Mesenteric fat pad (tissue), 1 donor: ENCODE measurements at places on chromosomes 5 and 9. TPM values are rescaled to one million over a fixed set of nuclear protein-coding genes. Genes with fewer than 3 reads are reported as not detected.

Gene POLE3
- total RNA-seq, result 26.4 TPM

- DNase-seq, result no peak
Observed at GRCh38 chr5:43227655-43228054, 35.6 kb downstream of the NIM1K start.

- no peak for DNase-seq
Observed at GRCh38 chr9:96321515-96321914, 19.5 kb upstream of the HSD17B3 start.

DNA sequence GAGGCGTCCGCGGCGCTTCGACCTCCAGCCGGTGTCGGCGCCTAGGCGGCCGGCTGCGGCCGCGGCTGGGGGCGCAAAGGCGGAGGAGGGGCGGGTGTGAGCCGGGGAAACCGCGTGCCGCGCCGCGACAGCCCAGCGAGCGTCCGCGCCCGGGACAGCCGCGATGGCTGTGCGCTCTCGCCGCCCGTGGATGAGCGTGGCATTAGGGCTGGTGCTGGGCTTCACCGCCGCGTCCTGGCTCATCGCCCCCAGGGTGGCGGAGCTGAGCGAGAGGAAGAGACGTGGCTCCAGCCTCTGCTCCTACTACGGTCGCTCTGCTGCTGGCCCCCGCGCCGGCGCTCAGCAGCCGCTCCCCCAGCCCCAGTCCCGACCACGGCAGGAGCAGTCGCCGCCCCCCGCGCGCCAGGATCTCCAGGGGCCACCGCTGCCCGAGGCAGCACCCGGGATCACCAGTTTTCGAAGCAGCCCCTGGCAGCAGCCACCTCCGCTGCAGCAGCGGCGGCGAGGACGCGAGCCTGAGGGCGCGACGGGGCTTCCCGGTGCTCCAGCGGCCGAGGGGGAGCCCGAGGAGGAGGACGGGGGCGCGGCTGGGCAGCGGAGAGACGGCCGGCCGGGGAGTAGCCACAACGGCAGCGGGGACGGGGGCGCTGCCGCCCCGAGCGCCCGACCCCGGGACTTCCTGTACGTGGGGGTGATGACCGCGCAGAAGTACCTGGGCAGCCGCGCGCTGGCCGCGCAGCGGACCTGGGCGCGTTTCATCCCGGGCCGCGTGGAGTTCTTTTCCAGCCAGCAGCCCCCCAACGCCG, 605 bp downstream of the CHSY3 start:
- DNase-seq, result no peak

Gene CDKN2A
- 4.2 TPM for total RNA-seq

Gene SIT1
- total RNA-seq, result 1.3 TPM

GRCh38 chr9:133916159-133916541, 76.0 kb downstream of the VAV2 start:
- no peak for DNase-seq

GRCh38 chr5:99032234-99033013, 103.6 kb upstream of the CHD1 start:
- DNase-seq, result no peak

DNA sequence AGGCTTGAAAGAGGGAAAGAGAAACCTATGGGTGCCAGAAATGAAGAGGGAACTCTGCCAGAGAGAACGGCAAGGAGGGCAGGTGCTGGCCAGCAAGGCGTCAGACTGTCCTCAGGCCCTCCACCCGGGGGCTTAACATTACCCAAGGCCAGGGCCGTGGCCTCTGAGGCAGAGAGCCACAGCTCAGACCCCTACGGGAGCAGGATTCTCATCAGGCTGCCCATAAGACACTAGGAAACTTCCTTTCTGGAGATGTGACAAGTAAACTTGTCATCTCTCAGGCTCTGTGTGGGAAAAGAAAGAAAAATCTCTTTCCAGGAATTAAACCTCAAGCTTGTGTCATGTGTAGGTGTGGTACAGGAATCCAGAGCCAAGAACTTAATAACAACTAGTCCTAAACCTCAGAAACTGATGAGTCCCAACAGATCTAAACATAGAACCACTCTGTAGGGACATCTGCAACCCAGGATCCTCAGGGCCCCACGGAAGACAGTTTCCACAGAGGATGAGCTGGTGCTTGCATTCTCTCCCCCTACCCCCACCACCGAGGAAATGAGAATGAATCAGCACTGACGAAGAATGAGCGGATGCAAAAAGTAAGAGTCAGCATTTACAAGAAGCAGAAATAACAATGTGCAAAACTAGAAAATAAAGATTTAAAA, 74.3 kb downstream of the DCP2 start:
- no peak for DNase-seq

- DNase-seq, result no peak
Observed at GRCh38 chr9:112761912-112762655, 11.5 kb downstream of the SNX30 start.

Gene PCA3
- not detected for total RNA-seq

Gene LECT2
- total RNA-seq, result not detected

DNA sequence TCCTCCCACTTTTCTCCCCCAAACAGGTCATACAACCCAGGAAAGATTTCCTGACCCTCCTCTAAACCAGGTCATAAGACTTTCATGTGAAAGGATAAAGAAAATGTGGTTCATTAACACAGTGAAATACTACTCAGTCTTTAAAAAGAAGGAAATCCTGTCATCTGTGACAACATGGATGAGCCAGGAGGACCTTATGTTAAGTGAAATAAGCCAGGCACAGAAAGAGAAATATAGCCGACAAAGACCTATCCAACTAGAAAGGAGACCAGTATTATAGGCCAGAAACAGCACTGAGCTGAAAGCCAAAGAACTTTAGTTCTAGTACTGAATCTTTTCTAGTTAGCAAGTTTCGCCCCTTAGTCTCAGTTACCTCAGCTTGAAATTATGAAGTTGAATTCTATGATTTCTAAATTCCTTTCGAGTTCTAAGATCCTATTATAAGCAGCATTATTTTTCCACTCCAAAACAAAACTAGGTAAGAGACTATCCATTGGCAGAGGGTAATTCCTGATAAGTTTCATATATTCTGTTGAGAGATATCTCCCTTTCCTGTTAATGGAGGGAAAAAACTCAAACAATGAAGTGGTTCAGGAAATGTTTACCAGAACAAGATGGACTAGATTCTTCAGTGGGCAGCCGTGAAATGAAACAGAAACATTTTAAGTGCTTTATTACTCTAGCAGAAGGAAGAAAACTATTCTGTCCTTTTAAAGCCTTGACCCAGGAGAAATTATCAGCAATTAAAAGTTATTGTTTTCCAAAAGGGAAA, 42.5 kb downstream of the GNA14 start:
- DNase-seq, result no peak

DNA sequence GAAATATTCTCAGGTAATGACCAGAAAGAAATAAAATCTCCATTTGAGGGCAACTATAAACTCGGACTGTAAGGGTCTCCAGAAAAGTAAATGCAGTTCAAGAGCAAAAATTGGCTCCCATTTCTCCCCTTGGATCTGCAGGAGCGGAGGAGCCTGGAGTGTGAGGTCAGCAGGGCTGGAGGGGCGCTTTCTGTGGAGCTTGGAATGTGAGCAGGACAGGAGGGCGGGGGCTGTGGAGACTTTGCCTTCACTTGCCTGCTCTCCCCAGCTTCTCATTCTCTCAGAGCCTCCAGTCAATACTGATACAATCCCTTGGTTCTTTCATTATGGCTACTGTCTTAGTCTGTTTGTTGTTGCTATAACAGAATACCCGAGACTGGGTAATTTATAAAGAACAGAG, 162.8 kb upstream of the ANKH start:
- DNase-seq, result no peak

- no peak for DNase-seq
Observed at GRCh38 chr9:114501796-114502682, 3.2 kb downstream of the WHRN start.

DNA sequence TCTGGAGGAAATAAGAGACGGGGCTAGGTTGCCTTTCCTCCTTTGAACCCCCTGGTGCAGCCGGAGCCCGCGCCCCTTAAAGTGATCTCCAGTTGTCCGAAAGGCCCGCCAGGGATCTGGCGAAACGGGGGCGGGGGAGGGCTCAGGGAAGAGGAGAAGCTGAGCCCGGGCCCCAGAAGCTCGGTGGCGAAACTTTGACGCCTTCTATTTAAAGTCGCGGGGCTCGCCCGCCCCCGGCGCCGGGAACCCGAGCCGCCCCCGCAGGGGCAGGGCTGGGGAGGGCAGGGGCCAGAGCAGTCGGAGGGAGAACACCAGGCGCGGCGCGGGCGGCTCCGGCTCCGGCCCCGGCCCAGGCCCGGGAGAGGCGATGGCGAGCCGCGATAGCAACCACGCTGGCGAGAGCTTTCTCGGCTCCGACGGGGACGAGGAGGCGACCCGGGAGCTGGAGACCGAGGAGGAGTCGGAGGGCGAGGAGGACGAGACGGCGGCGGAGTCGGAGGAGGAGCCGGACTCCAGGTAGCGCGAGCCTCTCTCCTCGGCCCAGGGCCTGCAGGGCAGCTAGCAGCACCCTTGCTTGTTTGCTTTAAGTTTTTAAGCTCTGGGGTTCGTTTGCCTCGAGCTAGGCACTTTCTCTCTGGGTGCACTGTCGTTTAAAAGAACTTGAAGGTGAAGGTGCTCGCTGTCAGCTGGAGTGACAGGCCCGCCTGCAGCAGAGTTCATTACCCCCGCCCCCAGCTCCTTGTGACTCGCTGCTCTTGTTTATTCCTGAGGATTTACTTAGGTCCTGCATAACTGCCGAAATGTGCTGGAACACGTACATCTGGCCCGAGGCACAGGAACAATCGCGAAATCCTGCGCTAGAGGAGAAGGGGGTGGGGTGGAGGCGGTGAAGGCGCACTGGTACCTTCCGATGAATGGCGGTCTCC, at the start of gene CMYA5:
Gene CMYA5, plus strand, starts transcription at position 296 of the 926 bp plus-strand sequence. Its CDS starts 72 bp downstream, at position 368.
- no peak for DNase-seq

Gene FYB1
- total RNA-seq, result 27.8 TPM

DNA sequence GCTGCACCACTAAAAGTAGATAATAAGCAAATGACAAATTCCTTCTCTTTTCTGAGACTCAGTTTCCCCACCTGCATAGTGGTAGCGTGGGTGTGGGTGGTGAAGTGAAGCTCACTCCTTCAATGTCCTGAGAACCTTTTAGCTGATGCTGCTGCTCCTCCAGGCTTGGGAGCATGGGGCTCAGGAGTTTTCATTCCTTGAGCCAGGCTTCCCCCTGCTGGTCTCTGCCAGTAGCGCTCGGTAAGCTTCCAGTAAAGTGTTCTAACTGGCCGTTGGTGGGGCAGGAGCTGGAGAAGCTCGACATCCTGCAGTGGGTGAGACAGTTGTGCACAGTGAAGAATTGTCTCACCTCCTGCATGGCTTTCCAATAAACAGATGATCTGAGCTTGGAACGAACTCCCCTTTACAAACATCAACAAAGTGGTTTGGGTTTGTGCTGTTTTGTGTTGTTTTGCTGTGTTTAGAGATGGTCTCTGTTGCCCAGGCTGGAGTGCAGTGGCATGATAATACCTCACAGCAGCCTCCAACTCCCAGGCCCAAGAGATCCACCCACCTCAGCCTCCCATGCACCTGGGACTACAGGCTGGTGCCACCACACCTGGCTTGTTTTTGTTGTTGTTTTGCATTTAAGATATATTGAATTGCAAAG, 34.6 kb downstream of the SPARC start:
- peak; percentile 91 for DNase-seq

DNA sequence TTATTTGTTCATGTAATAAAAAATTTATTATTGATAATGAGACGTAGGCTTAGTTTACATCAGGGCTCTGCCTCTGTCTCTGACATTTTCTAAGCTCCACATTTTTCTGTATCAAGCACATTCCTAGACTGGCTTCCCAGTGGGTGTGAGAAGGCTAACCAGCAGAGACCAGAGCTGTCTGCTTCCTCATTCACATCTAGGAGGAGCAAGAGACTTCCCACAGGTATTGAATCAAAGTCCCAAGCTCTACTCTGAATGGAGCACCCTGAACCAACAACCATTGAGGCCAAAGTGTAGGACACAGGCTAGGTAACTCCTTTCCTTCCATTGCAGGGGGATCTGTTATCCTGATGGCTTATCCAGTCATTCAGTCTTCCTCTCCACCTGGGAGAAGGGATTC, 72.4 kb downstream of the PARP8 start:
- no peak for DNase-seq

- DNase-seq, result no peak
Observed at GRCh38 chr5:80874162-80874561, 86.0 kb upstream of the RASGRF2 start.

Gene PKD2L2
- not detected for total RNA-seq

Gene IL31RA
- total RNA-seq, result not detected

- DNase-seq, result no peak
Observed at GRCh38 chr5:38453921-38454320, 102.5 kb downstream of the LIFR start.

- no peak for DNase-seq
Observed at GRCh38 chr5:87560528-87560927, 147.8 kb upstream of the CCNH start.

- DNase-seq, result peak; percentile 87
Observed at GRCh38 chr5:474840-475661, 32.1 kb downstream of the EXOC3 start.

Gene FOXI1
- total RNA-seq, result not detected

DNA sequence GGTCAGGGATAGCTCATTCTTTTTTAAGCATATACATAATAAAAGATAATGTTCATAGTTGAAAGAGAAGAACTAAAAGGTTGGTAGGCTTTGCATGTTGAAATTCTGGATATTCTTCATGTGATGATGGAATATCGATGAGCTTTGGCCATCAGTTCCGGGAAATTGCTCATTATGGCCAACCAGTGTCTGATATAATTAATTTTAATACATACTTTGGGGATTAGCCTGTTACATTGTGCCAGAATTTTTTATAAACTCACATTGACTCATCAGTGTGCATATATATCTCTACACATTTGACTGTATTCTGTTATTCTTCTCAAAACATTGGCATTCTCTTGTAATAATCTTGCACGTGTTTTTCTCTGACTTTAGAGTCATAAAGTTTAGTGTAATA, 84.3 kb downstream of the NNT start:
- no peak for DNase-seq

DNA sequence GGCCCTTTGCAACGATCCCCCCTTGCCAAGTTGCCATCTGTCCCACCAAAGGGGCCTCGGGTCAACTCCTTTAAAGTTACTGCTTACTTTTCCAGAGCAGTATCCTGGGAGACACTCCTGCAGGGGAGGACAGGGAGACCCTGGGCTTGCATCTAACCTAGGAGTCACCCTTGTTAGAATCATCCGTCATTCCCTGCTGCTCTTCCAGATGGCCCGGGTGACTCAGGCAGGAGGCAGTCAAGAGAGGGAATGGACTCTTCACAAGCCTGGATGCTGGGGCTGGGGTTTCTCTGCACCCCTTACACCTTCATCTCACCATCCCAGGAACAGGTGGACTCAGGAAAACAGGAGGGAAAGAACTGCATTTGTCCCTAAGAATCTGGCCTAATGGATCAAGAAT, 175.6 kb downstream of the GABBR2 start:
- no peak for DNase-seq

GRCh38 chr9:25513509-25514033, 164.7 kb downstream of the TUSC1 start:
- no peak for DNase-seq

DNA sequence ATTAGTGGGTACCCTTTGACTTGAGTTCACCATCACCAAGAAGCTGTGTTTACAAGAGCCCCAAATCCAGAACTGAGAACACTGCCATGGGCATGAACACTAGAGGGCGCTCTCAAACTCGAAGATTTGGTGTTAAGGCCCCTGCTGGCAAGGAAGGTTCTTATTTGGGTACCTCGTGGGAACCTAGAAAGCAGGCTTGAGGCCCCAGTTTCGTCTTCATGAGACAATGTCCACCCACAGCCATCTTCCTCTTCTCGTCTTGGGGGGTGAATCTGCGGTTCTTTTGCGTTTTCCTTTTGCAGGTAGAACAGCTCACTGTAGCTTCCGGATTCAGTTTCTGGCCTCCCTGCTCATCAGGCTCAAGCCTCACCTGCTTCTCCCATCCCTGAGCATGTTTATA, 184.0 kb downstream of the SEMA5A start:
- no peak for DNase-seq

GRCh38 chr9:99253134-99253533, 31.1 kb downstream of the SEC61B start:
- no peak for DNase-seq
